ENCODE measurements at places on chromosomes 5 and 9. TPM values are rescaled to one million over a fixed set of nuclear protein-coding genes. Genes with fewer than 3 reads are reported as not detected.
A peak's percentile ranks its signal among the peaks of the same experiment; 100 is the strongest.

ANKRD33B gene
- total RNA-seq: not detected

PTPN3 gene
- total RNA-seq: 11.3 TPM

- DNase-seq: peak; percentile 3
Measured at GRCh38 chr5:150058480-150059126, 27.8 kb downstream of the CSF1R start.

- no peak for DNase-seq
Measured at GRCh38 chr9:116943970-116944369, 256.9 kb downstream of the TRIM32 start.

- DNase-seq: no peak
Measured at GRCh38 chr9:86846656-86847055, 100.7 kb downstream of the GAS1 start.

- no peak for DNase-seq
Measured at GRCh38 chr5:34574936-34575467, 81.1 kb upstream of the RAI14 start.

- DNase-seq: no peak
Measured at GRCh38 chr9:1995084-1995483, 20.1 kb upstream of the SMARCA2 start.

DNA sequence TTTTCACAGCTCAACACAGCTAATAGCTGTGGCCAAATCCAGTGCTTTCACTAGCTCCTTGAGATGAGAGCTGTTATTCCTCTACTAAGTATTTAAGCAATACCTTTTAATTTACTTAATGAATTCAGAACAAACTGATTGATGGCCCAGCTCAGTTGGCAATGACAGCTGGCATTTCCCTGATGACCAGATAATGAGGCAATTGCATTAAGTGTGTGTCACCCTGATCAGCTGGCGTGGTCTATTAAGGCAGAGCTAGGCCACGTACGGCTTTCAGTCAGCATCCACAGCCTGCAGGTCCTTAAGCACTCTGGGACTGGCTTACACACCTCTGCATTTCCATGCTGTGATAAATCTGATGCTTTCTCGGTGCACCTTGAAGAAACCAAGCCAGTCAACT lies 34.4 kb downstream of the TTLL11 start:
- DNase-seq: no peak

GRCh38 chr9:19174127-19174912 lies 47.0 kb upstream of the PLIN2 start:
- DNase-seq: peak; percentile 73

DNA sequence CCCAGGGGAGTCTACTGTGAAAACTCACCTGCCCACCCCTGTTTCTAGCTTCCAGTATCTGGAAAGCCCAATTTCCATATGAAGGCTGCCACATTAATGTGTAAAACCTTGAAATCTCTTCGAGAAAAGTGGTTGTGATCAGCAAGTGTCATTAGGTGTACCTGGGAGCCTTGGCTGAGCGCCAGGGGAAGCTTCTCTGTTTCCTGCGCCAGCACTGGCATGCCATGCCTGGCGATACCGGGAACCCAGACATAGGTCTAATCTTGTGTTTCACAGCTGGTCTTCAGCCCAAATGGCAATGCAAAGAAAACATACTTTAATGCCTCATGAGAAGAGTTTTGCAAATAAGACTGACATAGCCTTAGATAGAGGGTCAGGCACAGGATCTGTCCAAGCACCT lies 101.6 kb downstream of the TENT4A start:
- no peak for DNase-seq

DNA sequence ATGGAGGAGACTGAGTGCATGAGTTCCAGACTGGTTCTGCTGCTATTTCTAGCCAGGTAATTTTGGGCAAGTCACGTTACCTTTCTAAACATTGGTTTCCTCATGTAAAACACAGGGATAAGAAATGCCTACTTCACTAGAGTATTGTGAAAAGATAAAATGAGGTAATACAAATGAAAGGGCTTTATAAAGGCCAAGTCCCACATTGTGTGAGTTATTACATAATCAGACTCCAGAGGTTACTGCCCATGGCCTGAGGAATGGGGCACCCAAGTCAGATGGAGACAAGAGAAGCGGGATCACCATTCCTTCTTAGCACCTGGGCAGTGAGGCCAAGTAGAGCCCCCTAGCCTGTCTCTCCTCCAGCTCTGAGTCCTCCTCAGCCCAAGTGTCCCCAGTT lies 7.5 kb downstream of the HBEGF start:
- DNase-seq: no peak

All from HT-29 (cell line).